ENCODE measurements at places on chromosomes 2 and 18. TPM values are rescaled to one million over a fixed set of nuclear protein-coding genes. Genes with fewer than 3 reads are reported as not detected.

DNA sequence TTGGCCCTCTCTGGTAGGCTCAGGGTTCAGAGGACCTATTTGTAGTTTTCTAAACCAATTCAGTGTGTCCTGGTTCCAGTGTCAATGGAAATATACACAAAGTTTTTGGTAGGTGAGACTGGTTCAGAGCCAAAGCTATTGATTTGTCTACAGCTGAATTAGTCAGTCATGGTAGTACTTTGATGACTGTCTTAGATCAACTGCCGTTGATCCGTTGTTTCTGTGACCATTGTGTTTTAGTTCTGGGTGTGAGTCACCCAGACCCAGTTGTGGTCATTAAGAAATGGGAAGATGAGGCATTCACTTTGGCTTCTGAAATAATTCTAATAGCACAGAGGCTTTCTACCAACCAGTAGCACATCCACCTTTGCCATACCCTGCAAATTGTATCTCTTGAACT, 16.0 kb upstream of the RPE start:
- no peak for DNase-seq

The EGR4 gene
- not detected for polyA plus RNA-seq

GRCh38 chr2:186058614-186059013, 320.0 kb downstream of the FSIP2 start:
- DNase-seq, result peak; percentile 29

DNA sequence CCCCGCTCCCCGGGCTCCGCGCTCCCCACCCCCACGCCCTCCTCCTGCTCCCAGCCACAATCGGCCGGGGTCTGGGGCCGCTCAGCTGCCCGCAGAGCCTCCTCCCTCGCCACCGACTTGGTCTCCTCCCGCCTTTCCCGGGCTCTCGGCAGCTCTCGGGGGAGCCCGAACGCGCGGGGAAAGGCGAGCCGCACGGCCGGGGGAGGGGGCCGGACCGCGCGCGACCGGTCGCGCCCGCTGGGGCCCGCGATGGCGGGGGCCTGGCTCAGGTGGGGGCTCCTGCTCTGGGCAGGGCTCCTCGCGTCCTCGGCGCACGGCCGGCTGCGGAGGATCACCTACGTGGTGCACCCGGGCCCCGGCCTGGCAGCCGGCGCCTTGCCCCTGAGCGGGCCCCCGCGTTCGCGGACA, 327 bp downstream of the LTBP1 start:
- peak; percentile 27 for DNase-seq

The TEKT4 gene
- 1.6 TPM for polyA plus RNA-seq

DNA sequence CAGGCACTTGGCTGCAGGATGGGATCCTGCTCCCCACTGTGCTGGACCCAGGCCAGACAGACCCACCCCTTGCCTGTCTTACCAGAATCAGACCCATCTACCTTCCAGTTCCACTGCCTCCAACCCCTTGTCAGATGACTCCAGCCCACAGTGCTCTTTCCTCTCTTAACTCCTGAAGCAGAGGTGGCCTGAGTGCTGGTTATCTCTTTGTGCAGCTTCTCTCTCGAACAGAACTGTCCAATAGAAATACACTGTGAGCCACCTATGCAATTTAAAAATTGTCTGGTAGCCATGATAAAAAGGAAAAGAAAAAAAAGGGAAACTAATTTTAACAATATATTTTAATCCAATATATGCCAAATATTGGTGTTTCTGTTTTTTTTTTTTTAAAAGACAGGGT, 160.2 kb upstream of the SMAD2 start:
- DNase-seq, result no peak

DNA sequence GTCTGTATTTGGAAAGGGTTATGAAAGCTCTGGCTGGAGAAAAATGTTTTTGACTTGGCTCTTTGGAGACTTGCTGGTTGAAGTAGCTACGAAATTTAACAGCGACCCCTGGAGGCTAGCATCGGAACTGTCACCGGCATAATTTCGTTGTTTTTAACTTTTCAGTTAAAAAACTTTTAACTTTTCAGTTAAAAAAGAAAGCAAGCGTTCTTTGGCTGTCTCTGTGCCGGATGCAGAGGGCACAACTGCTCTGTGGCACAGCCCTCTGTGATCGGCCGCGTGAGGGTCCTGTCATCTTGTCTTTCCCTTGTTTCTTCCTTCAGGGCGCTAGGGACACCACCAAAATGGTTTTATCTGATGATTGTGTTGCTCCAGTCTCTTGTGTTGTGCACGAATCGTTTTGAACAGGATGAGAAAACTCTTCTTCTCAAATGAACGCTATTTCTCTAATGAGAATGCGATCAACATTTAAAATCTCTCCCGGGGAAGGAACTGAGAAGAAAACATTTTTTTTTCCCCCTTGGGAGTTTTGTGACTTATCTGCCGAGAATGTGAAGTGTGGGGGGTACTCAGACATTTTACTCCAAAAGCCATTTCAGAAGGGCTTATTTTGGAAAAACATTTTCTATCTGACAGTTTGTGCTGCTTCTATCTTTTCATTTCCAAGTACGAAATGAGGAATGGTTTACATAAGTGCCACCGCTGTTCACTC, 57.1 kb downstream of the ADCYAP1 start:
- peak; percentile 17 for DNase-seq

The C2orf68 gene
- 64.7 TPM for polyA plus RNA-seq

DNA sequence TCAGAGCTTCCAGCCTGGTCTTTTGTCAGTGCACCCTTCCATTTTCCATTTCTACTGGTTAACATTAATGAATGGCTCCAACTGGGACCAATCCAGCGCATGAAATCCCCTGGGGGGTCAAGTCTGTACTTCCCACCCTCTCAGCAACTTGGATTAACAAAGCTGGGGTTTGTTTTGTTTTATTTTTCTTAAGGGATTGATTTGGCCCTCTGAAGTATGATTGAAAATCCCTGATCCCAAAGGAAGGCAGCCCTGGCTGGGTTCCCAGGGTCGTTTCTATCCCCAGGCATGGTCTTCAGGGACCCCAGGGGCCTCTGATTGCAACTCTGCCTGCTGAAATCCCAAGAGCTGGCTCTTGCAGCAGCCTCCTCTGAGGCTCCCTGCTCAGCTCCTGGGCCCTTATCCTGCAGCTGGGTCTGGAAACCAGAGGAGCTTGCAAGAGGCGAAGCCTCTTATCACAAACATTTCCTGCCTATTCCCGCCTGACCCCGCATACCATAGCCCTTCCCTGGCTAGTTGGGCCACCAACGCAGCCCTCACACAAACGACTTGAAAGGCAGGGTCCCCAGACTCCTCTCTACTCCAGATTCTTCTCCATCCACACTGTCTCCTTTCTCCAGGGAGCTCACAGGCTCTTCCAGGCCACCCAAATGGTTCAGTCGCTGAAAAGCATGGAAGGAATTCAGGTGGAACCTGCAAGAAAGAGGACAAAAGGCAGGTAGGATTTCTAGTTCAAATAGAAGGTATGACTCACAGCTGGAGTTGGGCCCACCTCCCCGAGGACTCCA, 109.7 kb upstream of the PKDCC start:
- DNase-seq, result no peak

DNA sequence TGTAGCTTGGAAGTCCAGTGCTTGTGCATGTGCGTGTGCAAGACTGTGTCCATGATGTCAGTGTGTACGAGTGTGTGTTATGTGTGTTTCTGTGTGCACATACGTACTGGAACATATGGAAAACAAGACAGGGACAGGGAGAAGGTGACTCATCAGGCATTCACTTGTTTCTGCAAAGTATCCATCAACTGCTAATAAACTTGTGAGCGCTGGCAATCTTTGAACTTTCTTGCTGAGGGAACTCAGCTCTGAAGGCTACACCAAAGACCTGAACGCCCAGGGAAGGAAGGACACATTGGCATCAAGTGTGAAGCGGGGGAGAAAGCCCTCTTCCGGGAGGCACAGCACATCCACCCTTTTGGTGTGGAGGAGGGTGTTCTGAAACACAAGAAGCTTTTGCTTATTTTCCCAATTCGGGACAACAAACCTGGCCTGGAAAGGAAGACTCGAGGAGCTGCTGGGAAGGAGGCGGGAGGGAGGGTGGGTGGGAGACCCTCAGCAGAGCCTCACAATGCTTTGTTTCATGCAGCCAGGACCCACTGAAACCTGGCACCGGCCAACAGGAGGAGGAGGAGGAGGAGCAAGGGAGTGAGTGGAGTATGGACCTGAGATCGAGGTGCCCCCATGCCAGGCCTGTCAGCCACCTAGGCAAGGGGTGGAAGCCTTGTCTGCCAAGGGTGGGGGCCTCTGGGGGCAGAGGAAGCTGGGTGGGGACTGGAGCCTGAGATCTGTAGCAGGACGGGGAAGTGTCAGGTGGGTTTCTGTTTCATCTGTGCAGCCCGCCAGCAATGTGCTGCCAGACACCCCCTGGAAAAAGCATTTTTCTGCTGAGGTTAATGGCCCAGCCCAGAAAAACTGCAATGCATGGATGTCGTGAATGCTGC, 26.8 kb downstream of the SMAD7 start:
- no peak for DNase-seq

The SERPINB11 gene
- not detected for polyA plus RNA-seq

GRCh38 chr2:123015186-123015585, 1009.9 kb upstream of the CNTNAP5 start:
- DNase-seq, result no peak

GRCh38 chr2:69113627-69114026, 100.6 kb downstream of the ANTXR1 start:
- no peak for DNase-seq

DNA sequence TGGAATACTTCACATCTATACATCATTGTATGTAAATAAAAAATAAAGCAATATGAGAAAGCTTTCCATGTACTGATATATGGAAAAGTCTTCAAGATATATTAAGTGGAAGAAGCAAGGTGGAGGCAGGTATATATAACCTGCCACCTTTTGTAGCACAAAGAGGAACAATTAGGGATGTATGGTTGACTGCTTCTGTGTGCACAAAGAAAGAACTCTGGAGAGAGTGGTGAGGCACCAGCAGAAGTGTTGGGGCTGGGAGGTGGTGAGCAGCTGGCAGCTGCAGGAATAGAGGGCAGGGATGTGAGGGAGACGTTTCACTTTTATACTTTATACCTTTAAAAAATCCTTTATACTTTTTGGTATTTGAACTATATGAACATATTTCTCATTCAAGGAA, 26.1 kb downstream of the KIF5C start:
- no peak for DNase-seq

DNA sequence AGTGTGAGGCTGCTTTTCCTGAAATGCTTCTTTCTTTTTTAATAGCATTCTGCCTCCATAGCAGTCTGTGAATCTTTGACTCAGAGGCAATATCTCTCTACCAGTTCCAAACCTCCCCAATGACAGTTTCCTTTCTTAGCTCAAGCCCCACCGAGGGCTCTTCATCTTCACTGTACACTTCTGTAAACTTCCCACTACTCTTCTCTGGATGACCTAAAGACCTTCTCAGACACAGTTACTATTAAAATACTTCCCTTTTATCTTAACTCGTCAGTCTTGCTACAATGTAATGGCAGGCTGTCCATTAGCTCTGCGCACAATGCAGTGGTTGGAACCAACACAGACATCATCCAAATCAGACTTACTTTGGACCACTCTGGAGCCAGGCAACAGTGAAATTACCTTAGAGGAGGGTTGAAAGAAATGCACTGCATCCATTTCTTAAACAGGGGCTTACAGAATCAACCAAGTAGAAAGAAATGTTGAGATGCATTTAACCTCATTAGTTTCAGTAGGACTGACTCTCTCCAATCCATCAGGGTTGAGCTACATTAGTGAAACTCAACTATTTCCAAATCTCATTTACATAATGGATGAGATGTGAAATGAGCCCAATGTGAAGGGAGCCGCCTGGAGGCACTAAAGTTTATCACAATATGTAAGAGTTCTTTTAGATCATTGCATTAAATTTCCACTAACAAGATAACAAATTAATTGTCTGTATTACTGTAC, 343.8 kb downstream of the SETBP1 start:
- DNase-seq, result no peak

- DNase-seq, result no peak
Observed at GRCh38 chr2:63975437-63976124, 43.6 kb downstream of the VPS54 start.

The TSPYL6 gene
- 0.10 TPM for polyA plus RNA-seq

The COLEC11 gene
- polyA plus RNA-seq, result 5.0 TPM

The PLB1 gene
- polyA plus RNA-seq, result 1.7 TPM

The CERKL gene
- polyA plus RNA-seq, result 7.1 TPM

The FEV gene
- not detected for polyA plus RNA-seq

The HRH4 gene
- polyA plus RNA-seq, result 0.20 TPM

DNA sequence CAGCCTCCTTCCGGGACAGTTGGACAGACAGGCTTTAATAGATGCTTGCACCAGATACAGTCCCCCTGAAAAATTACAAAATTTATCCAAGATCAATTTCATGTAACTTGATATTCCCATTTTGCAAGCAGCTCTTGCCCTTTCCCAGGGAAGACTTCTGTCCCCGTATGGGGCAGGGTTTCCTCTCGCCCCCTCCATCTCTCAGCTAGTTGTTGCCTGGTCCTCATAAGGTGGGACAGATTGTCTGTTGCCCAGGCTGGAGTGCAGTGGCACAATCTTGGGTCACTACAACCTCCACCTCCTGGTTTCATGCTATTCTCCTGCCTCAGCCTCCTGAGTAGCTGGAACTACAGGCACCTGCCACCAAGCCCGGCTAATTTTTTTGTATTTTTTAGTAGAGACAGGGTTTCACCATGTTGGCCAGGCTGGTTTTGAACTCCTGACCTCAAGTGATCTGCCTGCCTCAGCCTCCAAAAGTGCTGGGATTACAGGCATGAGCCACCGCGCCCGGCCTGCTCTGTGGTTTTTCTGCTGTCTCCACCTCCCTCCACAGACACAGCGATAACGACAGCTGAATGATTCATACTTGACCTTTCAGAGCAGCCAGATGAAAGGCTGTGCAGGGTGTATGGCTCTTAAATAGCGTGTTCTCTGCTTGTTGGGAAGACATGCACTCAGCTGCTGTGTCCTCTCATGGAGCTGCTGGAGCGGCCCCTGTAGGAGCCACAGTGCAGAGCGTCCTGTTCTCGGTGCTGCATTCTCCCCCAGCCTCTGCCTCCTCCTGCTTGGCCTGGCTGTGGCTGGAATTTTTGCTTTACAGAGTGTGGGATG, 61.4 kb downstream of the TTC39C start:
- peak; percentile 32 for DNase-seq

The YPEL5 gene
- polyA plus RNA-seq, result 104 TPM

The KCNG3 gene
- polyA plus RNA-seq, result 0.06 TPM

DNA sequence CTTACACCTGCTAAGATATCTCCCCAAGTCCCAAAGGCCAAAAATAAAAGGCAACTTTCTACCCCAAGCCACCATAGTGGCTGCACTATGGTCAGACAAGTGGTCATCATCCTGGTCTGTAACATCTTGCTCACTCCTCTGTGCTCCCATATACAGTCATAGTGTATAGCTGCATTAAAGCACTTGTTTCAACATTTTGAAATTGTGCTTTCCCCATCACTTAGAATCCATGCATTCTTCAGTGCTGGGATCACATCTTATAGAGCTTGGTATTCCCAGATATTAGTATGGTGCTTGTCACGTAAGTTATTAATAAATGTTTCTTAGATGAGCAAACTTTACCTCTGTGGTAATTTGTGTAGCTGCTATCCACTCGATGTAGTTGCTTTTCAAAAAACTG, 40.4 kb upstream of the CDC42EP3 start:
- no peak for DNase-seq
